ENCODE measurements at places on chromosomes 11 and 22.

DNA sequence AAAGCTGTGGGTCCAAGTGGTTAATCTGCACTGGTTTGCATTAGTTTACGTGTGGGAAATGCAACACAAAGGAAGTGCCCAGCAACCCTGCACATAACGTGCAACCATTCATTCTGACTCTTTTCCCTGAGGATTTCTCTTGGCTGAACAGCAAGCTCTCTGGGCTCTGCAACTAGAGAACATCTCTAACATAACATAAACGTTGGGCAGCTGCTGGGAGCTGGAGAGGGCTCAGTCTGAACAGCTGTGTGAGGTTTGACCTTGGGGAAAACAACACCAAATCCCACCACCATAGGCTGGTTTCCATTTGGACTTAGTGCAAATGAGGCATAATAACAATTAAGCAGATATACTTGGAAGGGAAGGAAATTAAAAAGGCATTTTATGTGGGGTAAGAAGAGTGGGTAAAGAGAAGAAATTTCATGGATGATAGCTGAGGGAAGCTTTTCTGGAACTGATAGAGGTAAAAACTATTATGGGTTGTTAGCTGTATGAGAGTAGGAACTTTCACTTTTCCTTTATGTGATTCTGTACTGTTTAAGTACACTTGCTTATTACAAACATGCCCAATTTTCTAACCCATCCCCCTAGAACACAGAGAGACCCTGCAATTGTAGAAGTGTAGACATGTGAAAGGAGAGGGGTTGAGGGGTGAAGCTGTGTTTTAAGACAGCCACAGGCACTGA, 76.2 kb downstream of the SNX19 start:
- DNase-seq: no peak

- no peak for DNase-seq
Measured at GRCh38 chr11:74132833-74133232, 38.0 kb downstream of the C2CD3 start.

DNA sequence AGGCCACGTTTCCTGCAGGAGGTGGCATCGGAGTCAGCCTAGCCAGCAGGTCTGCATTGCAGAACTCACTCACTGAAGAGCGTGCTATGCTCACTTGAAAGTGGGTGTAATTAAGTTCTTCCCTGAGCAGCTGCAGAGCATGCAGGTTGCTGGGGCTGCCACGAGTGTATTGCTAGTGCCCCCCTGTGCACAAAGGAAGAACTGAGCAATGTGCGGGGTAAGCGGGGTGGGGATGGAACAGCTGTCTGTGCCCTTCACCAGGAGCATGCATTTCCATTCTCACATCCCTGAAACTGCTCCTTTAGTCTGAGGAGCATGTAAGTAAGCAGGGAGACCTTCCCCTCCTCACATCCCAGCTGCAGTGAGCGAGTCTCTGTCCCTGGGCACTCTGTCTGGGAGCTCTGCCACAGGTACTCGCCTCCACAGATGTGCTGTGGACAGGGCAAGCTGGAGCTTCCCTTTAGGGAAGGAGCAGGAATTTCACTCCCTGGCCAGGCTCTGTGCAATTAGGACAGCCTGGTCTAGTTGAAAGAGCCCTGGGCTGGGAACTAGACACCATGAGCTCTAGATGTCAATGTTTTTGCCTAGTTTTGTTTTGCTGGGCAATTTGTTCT, 1031.8 kb downstream of the NTM start:
- no peak for DNase-seq

- no peak for DNase-seq
Measured at GRCh38 chr22:19495562-19496323, 16.0 kb downstream of the CDC45 start.

- peak; percentile 100 for DNase-seq
Measured at GRCh38 chr22:30196141-30196879, 50.2 kb downstream of the LIF start.

GRCh38 chr11:8038393-8038792, 42.6 kb upstream of the TUB start:
- DNase-seq: no peak

- DNase-seq: no peak
Measured at GRCh38 chr22:48547971-48548370, 1279.7 kb downstream of the BRD1 start.

GRCh38 chr11:46913484-46913883, 4.9 kb downstream of the LRP4 start:
- DNase-seq: no peak

DNA sequence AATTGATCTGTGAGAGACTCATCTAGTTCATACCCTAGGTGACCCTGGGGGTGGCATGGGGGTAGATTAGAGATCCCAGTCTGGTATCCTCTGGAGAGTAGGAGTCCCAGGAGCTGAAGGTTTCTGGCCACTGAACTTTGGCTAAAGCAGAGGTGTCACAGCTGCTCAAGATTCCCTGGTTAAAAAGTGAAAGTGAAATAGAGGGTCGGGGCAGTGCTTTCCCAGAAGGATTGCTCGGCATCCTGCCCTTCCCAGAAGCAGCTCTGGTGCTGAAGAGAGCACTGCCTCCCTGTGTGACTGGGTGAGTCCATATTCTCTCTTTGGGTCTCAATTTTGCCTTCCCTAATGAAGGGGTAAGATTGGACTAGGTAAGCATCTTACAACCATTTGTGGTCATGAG, 653 bp downstream of the IL18BP start:
- no peak for DNase-seq

DNA sequence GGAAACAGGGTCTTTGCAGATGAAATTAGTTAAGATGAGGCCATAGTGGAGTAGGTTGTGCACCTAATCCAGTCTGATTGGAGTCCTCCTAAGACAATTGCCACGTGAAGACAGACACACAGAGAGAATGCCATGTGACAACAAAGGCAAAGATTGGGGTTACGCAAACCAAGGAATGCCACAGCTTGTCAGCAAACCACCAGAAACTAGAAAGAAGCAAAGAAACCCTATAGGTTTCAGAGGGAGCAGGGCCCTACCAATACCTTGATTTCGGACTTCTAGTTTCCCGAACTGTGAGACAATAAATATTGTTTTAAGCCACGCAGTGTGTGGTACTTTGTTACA, 8.2 kb upstream of the LAYN start:
- DNase-seq: no peak

GRCh38 chr22:31752096-31752847, 1.5 kb upstream of the DEPDC5 start:
- no peak for DNase-seq

- DNase-seq: no peak
Measured at GRCh38 chr22:30694640-30695350, at the start of gene OSBP2. OSBP2 (plus strand) TSS chr22:30694874; CDS start chr22:30694910, 36 bp downstream.

- DNase-seq: no peak
Measured at GRCh38 chr11:117877120-117877784, 794 bp upstream of the FXYD6 start.

DNA sequence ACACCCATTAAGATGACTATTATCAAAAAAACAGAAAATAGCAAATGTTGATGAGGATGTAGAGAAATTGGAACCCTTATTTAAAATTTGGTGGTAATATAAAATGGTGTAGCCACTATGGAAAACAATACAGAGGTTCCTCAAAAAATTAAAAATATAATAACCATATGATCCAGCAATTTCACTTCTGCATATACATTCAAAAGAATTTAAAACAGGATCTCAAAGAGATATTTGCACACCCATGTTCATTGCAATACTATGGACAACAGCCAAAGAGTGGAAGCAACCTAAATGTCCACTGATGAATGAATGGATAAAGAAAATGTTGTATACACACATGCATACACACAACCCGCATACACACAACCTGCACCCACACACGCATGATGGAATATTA, 102.2 kb downstream of the FAM168A start:
- no peak for DNase-seq

DNA sequence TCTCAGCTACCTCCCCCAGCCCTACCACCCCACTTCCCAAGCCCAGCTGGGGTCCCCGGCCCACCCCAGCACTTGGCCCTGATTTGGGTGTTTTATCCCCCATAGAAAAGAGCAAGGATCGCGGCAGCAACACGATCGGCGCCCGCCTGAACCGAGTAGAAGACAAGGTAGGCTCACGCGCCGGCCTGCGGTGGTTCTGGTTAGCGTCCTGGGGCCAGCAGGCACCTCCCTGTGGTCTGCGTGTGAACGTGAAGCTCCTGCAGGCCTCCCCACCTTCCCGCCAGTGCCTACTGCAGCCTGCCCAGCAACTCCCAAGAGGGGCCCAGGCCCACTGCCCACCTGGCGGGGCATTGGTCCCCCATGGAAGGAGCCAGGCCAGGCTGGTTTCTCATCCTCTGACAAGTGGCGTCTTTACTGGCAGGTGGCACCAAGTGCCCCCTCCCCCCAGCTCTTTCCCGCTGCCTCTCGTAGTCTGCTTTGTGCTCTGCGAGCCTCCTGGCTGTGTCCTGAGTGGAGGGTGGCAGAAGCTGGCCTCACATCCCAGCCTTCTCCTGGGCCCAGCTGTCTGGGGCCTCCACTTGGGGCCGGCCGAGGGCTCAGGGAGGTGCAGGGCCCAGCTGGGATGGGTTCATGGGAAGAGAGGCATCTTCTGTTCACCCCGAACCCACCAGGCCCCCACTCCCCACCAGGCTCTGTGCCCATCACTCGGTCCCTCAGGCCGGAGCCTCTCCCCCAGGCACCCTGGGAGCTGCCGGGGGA, 78.3 kb upstream of the KCNQ1OT1 start:
- no peak for DNase-seq

- DNase-seq: no peak
Measured at GRCh38 chr11:59807047-59807610, 3.4 kb downstream of the MRPL16 start.

- DNase-seq: no peak
Measured at GRCh38 chr11:122692444-122692843, 36.9 kb downstream of the UBASH3B start.

- no peak for DNase-seq
Measured at GRCh38 chr11:19607656-19608360, 104.8 kb upstream of the NAV2 start.

- DNase-seq: peak; percentile 12
Measured at GRCh38 chr11:84969103-84969502, 658.0 kb downstream of the DLG2 start.

- no peak for DNase-seq
Measured at GRCh38 chr11:106288822-106289387, 211.4 kb downstream of the AASDHPPT start.

DNA sequence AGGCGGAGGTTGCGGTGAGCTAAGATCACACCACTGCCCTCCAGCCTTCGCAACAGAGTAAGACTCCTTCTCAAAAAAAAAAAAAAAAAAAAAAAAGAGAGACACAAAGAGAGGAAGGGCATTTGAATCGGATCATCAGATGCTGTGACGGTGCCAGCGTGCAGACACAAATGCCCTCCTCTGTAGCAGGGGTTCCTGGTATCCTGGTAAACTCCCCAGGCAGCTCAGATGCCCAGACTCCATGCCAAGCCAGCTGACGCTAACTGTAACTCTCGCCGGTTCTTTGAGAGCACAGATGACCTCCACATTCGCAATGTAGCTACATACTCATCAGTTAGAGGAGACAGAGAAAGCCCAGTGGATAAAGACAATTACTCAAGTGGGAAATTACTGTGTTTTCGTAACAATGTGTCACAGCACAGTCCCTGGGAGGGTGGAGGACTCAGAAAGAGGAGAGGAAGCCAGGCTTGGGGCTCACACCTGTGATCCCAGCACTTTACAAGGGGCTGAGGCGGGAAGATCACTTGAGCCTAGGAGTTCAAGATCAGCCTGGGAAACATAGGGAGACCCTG, 153.1 kb downstream of the BRD1 start:
- no peak for DNase-seq

DNA sequence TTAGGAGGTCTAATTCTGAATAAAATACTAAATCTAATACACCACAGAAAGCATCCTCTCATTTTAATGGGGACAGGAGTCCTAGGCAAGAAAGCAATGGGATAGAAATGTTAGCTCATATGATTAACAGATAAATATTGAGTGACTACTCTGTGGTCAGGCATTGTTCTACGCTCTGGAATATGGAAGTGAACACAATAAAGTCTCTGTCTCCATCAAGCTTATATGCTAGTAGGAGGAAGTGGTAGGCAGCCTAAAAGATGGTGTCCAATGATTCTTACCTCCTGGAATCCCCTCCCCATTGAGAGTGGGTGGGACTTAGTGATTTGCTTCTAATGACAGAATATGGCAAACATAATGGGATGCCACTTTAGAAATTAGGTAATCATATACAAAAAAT, 160.3 kb upstream of the PDGFD start:
- no peak for DNase-seq

GRCh38 chr11:92948116-92948515, 21.3 kb upstream of the MTNR1B start:
- DNase-seq: no peak

- no peak for DNase-seq
Measured at GRCh38 chr11:36408498-36409136, 101.5 kb downstream of the TRAF6 start.

GRCh38 chr11:134994431-134994830, 582.4 kb upstream of the B3GAT1 start:
- no peak for DNase-seq

DNA sequence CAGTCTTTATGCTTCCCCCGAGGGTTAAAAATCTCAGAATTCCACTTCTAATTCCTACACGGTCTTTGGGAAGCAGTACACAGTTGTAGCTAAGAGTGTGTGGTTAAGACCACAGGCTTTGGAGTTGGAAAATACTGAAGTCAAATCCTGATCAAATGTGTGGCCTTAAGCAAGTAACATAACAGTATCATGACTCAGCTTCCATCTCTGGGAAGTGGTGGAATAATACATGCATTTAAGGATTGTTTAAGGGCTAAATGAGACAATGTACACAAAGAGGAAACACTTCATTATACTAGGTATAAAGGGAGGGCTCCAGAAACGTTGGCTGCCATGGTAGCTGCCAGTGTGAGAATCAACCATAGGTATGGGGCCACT, 71.5 kb downstream of the FAT3 start:
- DNase-seq: no peak

DNA sequence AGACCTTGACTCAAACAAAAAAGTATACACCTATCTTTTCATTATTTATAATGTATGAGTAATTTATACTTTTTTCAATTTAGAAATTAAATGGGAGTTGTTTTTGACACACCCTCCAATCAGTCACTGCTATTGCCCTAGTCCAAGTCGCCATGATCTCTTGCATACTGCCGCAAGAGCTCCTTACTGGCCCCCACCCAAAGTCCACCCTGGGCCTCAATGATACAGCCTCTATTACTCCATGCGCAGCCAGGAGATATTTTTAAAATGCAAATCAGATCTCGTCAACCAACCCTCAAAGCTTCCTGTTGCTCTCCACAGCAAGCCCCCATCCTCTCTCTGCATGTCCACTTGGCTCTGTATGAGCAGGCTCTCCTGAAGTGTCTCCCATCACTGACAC, 12.8 kb upstream of the LMO1 start:
- no peak for DNase-seq

DNA sequence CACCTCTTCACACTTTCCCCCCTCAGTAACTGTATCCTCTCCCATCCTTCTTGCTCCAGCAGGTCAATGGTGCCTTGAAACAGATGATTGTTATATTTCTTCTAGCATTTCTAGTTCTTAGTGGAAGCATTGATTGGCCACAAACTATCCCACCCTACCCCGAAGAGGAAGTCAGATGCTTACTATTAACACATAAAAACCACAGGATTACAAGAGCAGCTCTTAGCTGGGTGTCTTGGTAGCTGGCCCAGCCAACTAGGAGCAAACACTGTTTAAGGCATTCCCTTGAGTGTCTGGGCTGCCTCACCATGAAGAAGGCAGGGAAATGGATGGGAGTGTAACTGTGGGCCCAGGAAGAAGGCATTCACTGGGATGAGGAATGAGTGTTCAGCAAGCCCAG, 176.6 kb downstream of the GRIK4 start:
- DNase-seq: peak; percentile 8

GRCh38 chr11:60336767-60337391, 9.8 kb downstream of the MS4A6E start:
- DNase-seq: no peak
